ENCODE measurements at places on chromosomes 3 and 15.

GRCh38 chr3:187247398-187247797 is 44.1 kb downstream of the MASP1 start:
- no peak for DNase-seq

DNA sequence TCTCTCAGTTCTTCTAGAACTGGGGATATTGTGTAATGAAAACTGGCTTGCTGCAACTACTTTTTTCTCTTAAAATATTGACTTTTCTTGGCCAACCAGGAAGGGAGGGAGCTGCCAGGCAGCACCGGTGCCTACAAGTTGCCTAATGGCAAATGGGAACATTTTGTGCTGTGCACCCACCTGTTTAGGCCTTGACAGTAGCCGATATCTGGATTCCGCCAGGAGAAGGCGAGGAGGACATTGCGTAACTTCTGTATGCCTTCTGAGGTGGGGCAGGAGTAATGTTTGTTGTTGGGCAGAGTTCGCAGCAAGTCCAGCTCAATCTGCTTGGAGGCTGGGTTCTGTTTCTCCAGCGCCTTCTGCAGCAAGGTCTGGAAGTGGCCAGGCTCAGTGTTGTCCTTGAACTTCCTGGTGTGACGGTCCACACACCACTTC is 64.9 kb downstream of the TBC1D2B start:
- DNase-seq: no peak

- DNase-seq: peak; percentile 71
Measured at GRCh38 chr3:33054100-33055092, 42.5 kb downstream of the GLB1 start.

DNA sequence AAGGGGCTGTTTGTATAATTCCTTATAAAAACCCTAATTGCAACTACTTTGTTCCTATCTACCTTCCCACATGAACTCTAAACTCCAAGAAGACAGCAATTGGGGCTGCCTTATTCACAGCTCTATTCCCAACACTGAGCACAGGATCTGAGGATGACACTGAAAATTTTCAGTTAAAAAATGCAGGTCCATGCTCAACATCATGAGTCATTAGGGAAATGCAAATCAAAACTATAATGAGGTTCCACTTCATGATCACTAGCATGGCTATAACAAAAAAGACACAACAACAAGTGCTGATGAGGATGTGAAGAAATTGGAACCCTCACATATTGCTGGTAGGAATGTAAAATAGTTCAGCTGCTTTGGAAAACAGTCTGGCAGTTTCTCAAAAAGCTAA is 12.9 kb downstream of the SUMF1 start:
- no peak for DNase-seq

DNA sequence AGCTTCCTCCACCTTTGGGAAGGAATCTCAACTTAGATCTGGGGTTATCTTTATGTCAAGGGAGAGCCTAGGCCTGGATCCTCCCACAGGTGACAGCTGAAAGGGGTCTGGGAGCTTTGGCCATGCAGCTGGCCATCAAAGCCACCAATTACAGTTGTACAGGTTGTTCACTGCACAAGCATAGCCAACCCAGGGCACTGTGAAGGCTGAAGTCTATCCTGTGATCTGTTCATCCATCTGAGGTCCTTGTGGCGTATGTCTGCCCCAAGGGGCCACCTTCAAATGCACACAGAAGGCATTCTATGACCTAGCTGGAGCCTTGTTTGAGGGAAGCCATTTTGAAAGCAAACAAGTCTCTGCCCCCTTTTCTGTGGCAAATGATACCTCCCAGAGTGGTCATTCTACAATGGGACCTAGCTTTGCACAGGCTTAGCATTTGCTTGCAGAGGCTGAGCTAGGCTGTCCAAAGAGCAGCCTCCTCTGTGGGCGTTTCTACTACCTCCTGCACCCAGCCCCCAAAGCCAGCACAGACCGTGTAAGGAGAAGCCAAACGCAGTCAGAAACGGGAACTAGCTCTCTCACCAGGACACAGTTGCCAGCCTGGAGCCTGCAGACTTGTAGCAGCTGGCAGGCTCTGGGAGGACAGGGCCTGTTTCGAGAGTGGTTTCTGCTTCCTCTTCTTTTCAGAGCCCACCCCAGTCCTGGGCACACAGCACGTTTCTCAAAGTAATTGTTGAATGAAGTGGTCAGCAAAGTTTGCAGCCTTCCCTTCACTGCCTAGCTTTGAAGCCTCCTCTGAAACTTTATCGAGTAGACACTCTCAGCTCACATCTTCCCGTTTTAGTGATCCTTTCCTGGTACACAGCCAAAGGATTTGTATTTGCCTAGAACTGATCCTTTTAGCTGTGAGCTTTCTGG is 157.3 kb upstream of the SMAD3 start:
- no peak for DNase-seq

GRCh38 chr3:45807681-45808540 is 11.6 kb upstream of the SLC6A20 start:
- no peak for DNase-seq

DNA sequence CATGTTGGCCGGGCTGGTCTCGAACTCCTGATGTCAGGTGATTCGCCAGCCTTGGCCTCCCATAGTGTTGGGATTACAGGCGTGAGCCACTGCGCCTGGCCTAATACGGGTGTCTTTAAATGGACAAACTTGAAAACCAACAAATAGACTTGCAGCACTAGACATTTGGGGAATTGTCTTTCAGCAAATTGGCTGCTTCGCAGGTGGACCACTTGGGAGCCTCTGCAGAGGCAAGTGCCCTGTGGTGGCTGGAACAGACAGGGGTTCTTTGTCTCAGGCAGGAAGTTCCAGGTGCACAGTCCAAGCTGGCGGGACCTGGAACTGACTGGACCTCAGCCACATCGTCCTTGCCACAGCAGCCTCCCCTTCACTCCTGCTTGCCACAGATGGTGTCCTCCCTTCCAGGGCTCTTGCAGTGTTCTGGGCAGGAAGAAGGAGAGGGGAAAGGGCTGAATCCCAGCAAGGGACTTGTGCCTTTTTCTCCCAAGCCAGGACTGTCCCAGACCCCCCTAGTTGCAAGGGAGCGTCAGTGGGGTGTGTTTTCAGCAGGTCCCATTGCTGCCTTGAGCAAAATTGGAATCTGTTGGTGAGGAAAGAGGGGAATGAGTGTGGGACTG is 94.3 kb downstream of the TBC1D2B start:
- DNase-seq: no peak

- no peak for DNase-seq
Measured at GRCh38 chr3:187628169-187628568, 42.0 kb downstream of the SST start.

GRCh38 chr15:61700803-61701202 is 359.4 kb downstream of the VPS13C start:
- DNase-seq: no peak

DNA sequence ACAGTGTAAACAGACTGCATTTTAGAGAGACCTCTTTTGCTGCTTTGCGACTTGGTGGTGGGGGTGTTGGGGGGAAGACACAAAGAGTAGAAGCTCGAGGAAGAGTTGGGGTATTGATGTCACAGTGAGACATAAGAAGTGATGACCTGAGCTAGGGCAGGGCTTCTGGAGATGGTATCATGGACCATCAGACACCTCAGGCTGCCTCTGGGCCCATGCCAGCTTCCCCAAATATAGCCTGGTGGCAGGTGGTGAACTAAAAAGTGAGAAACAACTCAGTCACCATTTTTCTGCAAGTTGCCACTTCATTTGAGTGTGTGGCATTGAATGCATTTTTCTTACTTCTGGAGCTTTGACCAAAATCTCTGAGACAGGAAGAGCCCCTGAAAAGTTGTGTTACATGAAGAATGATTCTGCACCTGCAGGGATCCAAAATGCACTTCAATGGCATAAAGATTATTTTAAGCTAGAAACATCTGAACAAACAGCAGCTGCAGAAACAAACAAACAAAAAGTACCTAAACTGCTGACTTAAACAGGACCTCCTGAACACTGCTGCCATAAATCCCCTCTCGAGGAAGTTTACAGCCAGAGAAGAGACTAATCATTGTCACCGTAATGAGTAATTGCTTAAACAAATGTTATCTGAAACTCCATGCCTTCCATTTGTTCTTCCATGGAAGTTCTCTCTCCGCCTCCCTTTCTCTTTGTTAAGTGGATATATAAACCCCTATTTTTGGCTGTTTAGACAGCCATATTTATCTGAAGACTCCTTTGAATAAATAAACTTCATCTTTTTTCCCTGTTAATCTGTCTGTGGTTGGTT is 15.2 kb upstream of the XIRP1 start:
- DNase-seq: no peak

GRCh38 chr15:77624868-77625267 is 7.8 kb downstream of the LINGO1 start:
- no peak for DNase-seq

DNA sequence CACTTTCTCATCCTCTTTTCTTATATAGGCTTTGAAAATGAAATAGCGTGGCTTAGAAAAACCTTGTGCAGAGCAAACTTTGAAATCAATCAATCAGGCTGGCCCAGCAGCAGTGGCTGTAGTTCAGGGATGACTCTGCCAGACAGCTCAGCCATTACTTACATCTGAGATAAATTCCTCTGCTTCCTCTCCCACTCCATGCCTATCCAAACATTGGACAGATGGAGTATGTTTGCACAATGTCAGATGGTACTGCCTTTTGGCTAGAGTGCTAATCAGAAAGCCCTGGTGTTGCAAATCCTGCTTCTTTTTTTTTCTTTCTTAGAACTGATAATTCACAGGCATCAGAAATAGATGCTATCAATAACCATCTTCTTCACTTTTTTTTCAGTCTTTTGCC is 1065.1 kb downstream of the AGBL1 start:
- DNase-seq: no peak

GRCh38 chr3:123467046-123467445 is 18.2 kb upstream of the ADCY5 start:
- no peak for DNase-seq

GRCh38 chr3:66738625-66739365 is 238.0 kb upstream of the LRIG1 start:
- DNase-seq: no peak

GRCh38 chr3:66386011-66386924 is 114.6 kb downstream of the LRIG1 start:
- no peak for DNase-seq

- DNase-seq: no peak
Measured at GRCh38 chr15:73233623-73234022, 135.1 kb downstream of the HCN4 start.

- no peak for DNase-seq
Measured at GRCh38 chr3:14565868-14566588, 25.9 kb upstream of the GRIP2 start.

DNA sequence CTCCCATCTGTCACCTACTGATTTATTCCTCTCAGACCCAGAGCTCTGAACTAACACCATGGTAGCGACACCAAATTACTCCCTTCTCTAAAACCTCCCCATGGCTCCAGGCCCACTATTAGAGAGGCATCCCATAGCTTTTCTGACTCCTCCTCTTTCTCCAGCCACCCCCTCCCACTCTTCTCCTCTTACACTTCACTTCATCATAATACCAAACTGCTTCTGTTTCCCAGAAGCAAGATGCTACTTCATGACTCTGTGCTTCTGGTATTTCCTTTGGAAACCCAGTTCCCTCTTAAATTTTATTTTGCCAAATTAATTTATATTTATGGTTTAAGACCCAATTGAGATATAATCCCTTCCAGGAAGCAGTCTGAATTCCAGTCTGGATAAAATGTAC is 465.1 kb upstream of the PDZRN3 start:
- DNase-seq: no peak

DNA sequence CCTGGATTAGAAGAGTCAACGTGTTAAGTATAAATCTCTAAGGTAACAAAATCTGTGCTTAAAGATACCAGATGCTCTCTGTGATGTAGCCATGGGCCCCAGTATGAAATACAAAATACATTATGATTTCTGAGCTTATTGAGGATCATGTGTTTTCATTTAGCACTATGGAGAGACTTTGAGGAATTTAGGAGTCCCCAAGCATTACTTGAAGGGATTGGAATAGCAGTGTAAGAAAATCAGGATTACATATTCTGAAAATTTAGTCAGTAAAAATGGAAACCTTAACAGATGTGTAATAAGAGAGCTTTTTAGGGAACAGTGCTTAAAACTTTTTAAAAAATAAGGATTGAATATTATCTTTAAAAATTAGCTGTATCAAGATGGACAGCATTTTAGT is 35.5 kb downstream of the ECT2 start:
- DNase-seq: no peak

GRCh38 chr3:13714251-13714916 is 165.5 kb downstream of the FBLN2 start:
- no peak for DNase-seq

DNA sequence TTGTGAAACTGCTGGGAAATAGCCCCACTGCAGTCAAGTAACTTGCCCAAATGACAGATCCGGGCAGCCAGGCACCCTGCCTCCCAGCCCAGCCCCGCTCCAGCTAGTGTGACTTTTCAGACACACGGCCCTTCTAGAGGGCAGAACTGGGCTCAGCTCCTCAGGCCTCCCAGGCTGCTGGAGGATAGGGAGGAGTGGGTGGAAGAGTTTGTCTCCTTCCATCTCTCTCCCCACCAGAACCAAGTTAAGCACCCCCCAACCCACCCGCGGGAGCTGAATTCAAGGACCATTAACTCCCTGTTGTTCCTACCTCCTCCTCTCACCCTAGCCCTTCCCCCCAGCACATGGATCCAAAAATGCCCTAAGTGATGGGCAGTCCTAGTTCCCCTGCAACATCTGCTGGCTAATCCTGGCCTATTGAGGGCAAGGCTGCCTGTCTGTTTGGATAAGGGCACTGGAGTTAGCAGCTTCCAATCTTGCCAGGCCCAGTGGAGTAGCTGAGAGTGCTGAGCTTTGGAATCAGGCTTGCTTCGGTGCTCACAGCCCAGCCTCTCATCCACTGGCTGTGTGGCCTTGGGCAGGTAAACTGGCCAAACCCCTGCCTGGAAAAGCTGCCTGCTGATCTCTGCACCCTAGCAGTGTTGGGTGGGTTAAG is 3.1 kb downstream of the CCDC33 start:
- no peak for DNase-seq

- DNase-seq: no peak
Measured at GRCh38 chr15:85407421-85408269, 27.2 kb downstream of the AKAP13 start.

DNA sequence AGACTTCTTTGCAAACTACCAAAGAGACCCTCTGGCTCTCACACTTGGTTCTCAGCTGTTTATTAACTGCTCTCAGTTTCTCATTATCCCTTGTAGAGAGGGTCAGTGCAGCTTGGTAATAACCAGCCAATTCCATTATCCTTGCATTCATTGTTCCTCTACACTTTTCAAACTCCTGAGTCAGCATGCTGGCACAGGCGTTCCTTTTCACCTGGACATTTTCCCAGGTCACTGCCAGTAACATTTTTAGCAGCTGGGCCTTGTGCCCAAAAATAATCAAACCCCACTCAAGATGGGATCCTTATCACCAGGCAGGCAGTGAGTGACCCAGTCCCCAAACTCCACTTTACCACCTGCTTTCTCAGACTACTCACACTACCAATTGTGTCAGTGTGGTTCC is 4.8 kb upstream of the SUMF1 start:
- DNase-seq: no peak

All from hematopoietic multipotent progenitor cell treated with erythropoietin and hydrocortisone succinate and interleukin-3 and kit ligand, for 15 days (in vitro differentiated cells).